Activated CD4-positive, alpha-beta T cell treated with anti-CD3 and anti-CD28 coated beads, Interleukin-2, amount 50 U/mL, for 1 hour (primary cell): ENCODE measurements at places on chromosomes 3 and 15.

DNA sequence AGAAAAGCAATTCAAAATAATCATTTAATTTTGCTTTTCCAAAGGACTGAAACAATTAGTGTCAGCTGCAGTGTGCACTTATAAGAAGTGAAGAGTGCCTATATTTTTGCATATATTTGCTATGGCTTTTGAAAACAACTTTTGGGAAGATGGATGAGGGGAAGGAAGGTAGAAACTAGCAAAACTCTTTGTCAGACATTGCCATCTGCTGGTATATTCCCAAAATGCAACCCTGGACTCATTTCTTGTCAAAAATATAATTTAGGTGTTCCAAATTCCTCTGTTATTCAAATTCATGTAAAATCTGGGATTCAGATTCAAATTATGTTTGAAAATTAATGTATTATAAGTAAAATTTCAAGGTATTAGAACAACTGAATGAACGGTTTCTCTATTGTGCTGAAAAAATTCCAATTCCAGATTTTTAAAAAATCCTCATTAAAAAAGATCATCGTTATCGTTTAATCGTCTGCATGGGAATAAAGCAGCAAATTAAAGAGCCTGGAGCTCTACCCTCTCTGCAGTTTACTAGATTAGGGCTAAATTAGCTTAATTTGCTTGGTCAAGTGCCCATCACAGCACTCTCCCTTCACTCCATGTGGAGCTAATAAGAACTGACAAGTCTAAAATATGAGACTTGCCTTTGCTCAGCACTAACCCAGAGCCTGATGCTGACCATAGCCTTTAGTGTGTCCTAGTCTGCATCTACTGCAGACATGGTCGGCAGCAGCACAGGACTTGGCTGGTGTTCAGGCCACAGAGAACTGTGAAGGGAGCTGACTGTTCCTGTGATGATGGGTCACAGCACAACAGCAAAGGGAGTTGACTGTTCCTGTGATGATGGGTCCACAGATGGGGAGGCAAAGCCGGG, 67.9 kb upstream of the MITF start:
- no peak for DNase-seq

DNA sequence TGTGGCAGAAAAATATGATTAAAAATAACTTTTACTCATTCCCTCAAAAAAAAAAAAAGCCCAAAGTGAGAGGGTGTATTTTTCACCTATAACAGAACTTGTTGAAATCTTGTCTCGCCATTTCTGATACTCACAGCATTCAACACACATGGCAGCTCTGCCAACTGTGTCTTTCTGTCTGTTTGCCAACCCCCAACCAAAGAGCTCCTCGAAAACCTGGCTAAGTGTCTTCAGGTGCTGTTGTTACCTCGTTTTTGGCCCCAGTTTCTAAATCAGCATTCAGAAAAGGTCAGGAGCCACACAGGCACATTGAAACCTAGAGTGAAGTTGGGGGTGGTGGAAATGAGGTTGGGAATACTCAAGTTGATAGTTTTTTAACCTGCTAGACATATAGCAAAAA, 123.5 kb downstream of the TMEM108 start:
- DNase-seq: no peak

DNA sequence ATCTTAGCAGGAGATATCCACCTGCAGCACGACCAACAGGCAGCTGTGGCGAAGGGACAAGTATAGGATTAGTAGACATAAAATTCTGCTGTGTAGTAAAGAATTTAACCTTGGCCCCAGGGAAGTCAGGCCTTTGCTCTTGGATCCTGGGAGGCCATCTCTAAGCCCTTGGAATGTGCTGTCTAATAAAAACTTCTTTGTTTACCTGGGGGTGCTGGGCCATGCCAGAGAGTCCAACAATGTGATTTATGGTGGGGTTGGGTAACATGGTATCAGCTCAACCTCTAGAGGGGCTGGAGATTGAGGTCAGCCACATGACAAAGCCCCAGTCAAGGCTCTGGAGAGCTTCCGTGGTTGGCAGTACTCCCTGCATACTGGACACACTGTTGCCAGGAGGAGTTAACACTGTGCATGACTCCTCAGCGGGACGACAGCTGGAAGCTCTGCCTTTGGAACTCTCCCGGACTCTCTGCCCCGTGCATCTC, 52.4 kb downstream of the HEG1 start:
- DNase-seq: no peak

DNA sequence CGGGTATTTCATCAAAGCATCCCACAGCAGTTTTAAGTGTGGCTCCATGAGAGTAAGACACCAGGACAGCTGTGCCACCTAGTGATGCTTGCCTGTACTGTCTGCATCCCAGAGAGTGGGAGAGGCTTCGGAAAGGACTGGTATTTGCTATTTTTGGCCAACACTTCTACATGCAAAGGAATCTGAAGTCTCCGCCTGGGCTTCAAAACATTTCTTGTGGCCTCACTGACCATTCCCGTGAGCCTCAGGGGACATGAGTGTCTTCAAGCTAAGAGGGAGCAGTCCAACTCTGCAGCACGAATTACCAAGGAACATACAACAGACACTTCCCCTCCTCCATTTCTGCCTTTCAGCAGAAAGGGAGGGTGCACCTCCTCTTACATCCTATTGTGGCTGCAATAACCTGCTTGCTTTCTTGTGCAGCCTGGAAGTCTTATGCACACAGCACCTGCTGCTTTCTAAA, 177.5 kb downstream of the RORA start:
- no peak for DNase-seq

GRCh38 chr15:101359365-101359947, 64.4 kb upstream of the SNRPA1 start:
- DNase-seq: no peak
